ENCODE measurements at places on chromosomes 7 and 10.

DNA sequence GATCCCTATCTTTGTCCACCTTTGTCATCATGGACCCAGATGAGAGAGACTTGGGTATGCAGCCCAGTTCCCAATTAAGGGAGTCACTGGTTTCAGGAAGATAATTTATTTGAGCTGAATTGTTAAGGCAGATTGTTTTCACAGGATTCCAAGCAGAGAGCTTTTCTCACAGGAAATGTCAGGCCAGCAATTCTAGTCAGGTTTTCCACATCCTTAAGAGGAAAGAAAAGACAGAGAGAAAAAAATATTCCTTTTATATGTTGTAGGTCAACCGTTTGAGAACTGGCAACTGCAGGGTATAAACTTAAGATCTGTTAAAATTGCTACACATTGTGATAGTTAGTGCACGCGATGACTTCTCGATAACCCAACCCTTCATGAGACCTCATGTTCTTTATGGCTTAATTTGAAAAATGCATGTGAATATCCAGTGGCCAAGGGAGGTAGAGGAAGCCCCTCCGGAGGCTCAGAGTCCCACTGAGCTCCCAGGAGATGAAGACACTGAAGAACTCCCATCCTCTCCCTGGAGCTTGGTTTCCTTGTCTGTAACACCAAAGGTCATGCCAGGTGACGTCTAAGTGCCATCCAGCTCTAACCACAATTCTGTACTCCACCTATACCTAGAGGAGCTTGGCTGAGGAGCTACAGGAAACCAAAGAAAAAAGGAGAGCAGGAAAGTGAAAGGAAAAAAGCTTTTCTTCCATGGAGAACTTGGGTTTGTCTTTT is 45.6 kb downstream of the MINDY4 start:
- no peak for DNase-seq

GRCh38 chr7:130270947-130271800 is 4.5 kb downstream of the CPA2 start:
- DNase-seq: no peak

DNA sequence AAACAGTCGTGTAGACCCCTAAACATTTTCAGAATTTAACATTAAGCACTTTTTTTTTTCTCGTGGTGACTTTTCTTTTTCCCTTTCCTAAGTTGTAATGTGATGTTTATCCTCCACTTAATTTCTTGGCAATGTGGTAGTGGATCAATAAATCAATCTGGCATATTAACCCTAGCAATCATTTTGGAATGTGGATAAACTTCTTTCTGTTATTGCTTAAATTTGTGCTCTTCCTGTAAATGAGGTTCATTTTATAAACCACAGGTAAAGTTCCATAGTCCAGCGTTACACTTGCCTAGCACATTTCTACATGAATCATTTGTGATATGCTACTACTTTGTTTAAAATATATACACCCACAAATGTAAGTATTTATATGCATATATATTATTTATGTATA is 247.4 kb upstream of the ETV1 start:
- no peak for DNase-seq

DNA sequence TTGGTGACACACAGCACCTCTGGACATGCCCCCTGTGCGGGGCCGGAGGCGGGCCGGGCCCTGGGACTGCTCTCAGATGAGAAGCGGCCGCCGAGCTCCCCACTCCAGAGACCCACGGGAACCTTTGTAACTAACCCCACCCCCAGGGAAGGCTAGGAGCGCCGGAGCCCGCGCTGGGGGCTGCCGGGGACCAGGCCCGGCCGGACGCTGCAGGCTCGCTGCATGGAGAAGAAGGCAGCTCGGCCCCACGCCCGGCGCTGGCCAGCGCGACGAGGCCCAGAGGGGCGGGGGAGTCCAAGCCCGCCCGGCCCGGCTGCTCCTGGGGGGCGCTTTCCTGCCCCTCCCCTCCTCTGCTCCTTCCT is 36.5 kb downstream of the AGAP3 start:
- no peak for DNase-seq

DNA sequence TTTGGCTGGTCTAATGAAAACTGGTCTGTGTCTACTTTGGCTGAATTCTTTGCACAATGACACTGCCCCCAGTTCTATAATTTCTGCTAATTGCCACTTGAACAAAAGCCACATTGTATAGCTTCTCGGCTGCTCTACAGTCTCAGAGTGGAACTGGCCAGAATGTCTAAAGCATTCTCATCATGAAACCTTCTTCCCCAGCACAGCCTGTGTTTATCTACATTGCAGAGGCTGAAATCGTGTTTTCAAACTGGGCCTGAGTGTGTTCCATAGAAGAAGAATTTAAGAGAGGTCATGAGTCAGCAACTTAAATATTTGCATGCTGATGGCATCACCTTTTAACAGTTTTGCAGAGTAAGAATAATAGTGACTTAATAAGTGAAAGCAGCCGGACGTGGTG is 177.2 kb downstream of the BUB3 start:
- DNase-seq: no peak

- no peak for DNase-seq
Measured at GRCh38 chr7:17770710-17771375, 169.5 kb downstream of the SNX13 start.

GRCh38 chr7:43553999-43554398 is 28.9 kb upstream of the STK17A start:
- no peak for DNase-seq
